OCI-M1 (cell line): ENCODE measurements at places on chromosomes 12 and 14.

DNA sequence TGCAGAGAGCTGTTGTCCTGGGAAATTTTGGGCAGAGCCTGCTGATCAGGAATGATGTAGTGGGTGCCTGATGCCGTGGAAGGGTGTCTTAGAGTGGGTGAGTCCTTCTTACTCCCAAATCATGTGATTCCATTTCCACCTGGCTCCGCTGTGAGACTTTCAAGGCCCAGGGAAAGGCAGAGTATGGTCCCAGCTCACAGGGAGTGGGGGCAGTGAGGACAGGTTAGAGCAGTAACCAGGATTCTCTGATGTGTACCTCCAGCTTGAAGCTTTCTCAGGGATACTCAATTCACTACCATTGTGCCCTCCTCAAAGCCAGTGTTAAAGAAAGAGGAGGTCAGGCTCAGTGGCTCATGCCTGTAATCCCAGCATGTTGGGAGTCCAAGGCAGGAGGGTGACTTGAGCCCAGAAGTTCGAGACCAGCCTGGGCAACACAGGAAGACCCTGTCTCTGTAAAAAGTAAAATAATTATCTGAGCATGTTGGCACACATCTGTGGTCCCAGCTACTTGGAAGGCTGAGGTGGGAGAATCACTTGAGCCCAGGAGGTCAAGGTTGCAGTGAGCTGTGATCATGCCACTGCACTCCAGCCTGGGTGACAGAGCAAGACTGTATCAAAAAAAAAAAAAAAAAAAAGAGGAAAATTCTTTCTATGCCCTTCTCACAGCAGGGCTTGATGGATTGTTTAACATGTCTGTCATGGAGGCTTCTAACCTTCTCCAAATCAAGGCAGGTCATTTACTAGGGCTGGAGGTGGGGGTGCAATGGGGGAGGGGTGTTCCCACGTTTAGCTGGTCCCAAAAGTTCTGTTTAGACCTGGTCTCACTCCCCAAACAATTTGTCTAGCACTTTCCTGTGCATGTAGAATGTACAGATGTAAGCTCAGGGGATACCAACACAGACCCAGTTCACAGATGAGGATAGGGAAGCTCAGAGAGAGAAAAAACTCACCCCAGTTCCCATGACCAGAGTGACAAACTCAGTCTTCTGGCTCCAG lies 12.5 kb upstream of the IQSEC3 start:
- DNase-seq: no peak

- no peak for DNase-seq
Measured at GRCh38 chr14:70887207-70887681, 20.0 kb upstream of the PCNX1 start.

GRCh38 chr14:33936391-33936790 lies 14.5 kb downstream of the EGLN3 start:
- DNase-seq: no peak

DNA sequence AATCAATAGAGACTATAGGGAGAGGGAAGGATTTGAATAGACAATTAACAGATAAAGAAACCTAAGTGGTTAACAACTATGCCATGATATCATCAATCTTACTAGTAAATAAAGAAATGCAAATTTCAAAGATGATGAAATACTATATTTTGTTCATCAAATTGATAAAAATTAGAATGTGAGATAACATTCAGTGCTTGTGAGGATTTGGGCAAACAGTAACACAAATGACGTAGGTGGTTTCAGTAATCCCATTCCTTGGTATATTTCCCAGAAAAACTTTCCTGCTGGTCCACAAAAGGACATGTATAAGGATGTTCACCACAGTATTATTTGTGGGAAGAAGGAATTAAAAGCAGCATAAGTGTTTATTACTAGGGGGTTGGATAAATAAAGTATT lies 136.0 kb downstream of the ERC1 start:
- no peak for DNase-seq

- DNase-seq: no peak
Measured at GRCh38 chr12:113120670-113121370, 14.7 kb downstream of the RASAL1 start.

DNA sequence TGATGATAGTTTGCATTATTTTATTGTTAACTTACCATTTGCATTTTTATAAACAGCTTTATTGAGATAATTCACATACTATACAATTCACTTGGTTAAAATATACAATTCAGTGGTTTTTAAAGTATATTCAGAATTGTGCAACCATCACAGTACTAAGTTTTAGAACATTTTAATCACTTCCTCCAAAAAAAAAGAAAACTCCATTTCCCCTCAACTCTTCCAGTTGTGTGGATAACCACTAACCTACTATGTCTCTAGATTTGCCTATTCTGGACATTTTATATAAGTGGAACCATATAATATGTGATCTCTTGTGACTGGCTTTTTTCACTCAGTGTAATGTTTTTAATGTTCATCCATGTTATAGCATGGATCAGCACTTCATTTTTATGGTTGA lies 41.3 kb downstream of the WNK1 start:
- DNase-seq: no peak

DNA sequence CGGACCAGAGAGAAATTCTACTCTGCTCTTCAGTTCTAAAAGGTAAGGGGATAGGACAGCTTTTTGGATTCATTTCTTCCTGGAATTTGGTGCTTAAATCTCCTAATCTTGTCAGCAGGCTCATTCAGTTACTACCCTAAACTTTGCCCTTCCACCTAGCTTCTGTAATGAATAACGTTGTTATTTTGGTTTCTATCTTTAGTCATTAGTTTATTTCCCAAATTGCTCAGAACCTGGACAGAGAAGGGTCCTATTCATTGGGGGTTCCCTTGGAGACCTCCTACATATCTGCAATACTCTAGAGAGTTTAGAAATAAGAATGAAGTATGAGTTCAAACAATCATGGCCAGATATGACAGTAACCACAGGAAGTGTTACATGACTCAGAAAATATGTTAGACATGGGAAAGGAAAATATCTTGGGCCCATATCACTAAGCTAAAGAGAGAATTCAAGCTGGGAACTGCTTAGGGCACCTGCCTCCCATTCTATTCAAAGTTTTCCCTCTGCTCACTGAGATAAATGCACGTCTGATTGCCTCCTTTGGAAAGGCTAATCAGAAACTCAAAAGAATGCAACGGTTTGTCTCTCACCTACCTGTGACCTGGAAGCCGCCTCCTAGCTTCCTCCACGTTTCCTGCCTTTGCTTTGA lies 87.9 kb downstream of the GAS2L3 start:
- DNase-seq: no peak

- DNase-seq: no peak
Measured at GRCh38 chr12:104887452-104887851, 70.6 kb downstream of the SLC41A2 start.

GRCh38 chr12:3034067-3034750 lies 43.0 kb upstream of the TSPAN9 start:
- peak; percentile 76 for DNase-seq

DNA sequence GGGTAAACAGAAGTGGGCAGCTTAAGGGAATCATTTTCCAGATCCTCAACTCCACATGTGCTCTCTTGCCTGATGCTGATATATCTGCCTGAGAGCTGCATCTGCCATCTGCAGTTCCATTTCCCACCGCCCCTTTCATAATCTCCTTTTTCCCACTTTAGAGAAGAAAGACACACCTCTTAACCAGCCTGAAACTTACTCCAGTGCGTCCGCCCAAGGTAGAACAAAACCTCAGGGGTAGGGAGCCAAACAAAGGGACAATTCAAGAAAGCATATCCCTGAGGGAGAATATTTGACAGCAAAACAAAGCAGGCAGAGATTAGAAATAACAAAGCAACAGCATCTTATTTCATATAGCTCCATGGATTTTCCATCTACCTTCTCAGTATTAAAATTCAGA lies 4.3 kb downstream of the MDM1 start:
- DNase-seq: no peak

GRCh38 chr12:119940897-119941296 lies 48.1 kb upstream of the BICDL1 start:
- no peak for DNase-seq

DNA sequence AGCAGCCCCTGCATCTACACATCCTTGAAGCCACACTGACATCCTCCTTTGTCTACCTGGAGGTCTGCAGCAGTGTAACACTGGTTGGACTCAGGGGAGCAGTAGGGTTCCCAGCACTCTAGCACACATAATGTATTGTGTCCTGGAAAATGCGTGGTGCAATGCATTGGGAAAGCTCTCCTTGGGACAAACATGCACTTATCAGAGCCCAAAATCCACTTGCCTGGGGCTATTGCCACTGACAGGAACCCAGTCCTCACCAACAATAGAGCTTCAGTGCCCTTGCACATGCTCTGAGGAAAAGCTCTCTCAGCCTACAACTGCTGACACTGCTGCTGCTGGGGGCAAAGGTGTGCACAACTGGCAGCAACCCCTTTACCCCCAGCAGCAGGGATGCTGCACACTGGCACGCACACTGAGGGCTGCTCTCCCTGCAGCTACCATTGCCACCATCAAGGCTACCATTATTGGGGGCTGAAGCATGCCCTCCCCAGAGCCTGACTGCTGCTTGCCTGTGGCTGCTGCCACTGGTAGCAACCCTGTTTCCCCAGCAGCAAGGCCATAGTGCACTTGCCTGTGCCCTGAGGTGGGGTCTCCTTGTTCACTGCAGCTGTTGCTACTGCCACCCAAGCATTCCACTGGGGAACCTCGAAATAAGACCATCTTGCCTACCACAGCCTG lies 221.9 kb downstream of the SLC38A4 start:
- DNase-seq: no peak

DNA sequence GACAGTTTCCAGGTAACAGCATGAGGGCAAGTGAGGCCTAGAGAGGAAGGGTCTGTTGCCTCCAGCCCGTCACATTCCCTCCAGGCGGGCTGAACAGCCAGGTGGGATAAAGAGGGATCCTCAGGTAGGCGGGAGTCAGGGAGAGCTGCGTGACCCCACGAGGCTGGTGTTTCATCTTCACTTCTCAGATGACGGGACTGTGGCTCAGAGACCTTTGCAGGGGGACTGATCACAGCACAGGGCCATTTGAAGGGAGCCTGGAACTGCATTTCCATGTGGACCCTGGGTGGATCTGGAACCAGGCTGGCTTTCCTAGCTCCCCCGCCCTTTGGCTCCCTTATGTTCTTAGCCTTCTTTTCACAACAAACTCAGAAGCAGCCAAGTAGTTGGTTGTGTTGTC lies 37.4 kb downstream of the SH2B3 start:
- DNase-seq: no peak

DNA sequence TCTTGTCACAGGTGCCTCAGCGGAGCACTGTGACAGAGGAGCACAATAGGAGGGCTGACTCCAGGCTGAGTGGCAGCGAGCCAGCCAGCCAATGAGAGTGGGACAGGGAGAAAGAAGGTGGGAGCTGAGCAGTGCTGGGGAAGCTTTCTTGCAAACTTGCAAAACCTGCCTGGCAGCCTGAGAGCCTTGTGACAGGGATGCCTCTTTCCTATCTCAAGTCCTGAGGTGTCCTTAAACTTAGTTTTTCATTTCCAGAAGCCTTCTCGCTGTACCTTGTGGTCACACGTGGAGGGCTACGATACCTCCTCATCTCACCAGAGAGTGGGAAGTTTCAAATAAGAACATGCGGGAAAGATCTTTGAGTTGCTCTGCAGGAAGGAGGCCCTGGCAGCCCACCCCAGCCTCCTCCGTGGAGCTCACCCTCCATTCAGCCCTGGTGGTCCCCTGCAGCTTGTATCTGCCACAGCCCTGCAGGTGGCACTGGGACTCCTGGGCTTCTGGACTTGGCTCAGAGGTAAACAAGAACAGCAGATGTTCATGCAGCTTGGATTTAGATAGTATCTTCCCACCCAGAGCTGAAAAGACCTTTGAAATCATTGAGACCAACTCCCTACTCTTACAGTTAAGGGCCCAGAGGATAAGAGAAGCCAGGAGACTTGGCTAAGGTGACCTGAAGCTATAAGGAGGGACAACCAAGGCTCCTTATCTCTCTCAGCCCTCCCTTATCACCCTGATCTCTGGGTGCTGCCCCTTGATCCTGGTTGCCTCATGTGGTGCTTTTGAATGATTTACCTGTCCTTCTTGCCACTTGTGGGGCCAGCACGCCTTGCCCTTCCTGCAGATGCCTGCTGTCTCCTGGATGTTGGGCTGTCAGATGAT lies 153.5 kb upstream of the MAX start:
- no peak for DNase-seq

GRCh38 chr12:106079148-106079738 lies 59.5 kb downstream of the NUAK1 start:
- no peak for DNase-seq

GRCh38 chr12:14994610-14995009 lies 21.8 kb downstream of the PDE6H start:
- no peak for DNase-seq

DNA sequence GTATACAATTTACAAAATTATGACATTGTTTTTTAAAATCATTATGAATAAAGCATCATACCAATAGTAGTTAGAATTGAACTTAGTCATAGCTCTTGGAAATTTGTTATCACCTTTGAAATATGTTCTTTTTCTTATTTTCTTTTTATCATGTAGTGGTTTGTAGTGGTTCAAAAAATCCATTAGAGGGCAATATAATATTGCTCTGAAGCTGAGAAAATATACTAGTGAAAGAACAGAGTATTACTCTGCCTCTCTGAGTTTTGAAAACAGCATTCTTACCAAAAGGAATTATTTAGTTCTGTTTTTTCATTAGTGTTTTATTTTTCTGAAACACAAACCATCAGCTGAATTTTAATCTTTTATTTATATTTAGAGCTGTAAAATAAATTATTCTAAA lies 76.2 kb downstream of the PDZRN4 start:
- DNase-seq: peak; percentile 50

GRCh38 chr12:76402259-76402658 lies 54.0 kb upstream of the BBS10 start:
- peak; percentile 71 for DNase-seq
